ENCODE measurements at places on chromosomes 3 and 15. TPM values are rescaled to one million over a fixed set of nuclear protein-coding genes. Genes with fewer than 3 reads are reported as not detected.

Gene BFSP2
- not detected for total RNA-seq

DNA sequence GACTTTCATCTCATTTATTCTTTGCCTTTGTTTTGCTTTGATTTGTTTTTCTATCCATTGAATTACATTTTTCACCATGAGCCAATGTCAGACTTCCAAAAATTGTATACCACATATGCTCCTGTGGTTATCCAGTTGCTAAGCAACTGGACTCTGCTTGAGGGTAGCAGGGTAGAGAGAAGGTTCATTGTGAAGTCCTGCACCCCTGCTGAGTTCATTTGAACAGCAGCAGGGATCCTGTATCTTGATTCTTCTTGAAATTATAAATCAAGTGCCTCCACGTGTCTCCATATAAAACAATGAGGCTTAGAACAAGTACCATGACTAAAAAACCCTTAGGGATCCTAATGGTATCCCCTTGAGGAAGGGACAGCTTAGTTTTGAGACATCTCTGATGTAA, 449.3 kb downstream of the ROBO2 start:
- ATAC-seq, result no peak

Gene ADAMTS9
- 10.4 TPM for total RNA-seq

Gene ITIH3
- total RNA-seq, result 0.33 TPM

DNA sequence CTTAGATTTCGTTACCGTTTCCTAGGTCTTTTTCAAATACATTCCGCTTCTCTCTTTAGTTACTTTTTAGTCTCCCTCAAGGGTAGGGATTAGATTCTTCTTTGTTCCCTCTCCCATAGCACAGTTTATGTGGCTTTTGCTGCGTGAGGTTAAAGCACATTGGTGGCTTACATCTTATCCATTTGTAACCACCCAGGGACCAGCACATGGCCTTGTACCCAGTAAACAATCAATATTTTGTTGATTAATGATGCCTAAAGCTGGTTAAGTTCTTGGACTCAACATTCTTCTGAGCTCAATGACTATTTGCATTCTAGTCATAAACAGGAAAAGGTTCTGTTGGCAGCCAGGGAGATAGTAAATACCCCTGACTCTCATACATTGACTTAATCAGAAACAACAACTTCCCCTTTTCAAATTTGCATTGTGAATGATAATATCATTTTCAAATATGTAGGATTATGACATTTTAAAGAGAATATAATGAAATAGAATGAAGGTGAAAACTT, 60.2 kb downstream of the CACNA1D start:
- ATAC-seq, result no peak

Gene CSPG4
- 0.13 TPM for total RNA-seq

DNA sequence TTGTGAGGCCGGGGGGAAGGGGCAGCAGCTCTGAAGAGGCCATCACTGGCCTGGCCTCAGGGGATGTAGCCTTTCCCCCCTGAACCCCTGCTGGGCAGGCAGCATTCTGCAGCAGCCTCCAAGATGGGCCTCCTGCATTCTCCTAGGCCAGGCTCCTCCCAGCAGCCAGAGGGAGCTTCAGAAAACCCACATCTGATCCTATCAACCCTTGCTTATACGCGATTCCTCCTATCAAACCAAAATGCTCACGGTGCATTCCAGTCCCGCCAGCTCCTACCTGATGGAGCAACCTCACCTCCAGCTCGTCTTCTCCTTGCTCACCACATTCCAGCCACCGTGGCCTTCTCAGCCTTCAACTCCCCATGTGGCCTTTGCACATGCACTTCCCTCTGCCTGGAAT, 85.7 kb downstream of the MEGF11 start:
- ATAC-seq, result no peak

- ATAC-seq, result no peak
These were observed 122.0 kb downstream of the SEMA6D start for GRCh38 chr15:47839233-47839825.

Gene STARD9
- total RNA-seq, result 10.8 TPM
